ENCODE measurements at places on chromosomes 6 and 20.

GRCh38 chr6:135784507-135784906 lies 67.0 kb upstream of the PDE7B start:
- no peak for DNase-seq

- DNase-seq, result no peak
Observed at GRCh38 chr6:100482698-100483097, 18.0 kb upstream of the SIM1 start.

DNA sequence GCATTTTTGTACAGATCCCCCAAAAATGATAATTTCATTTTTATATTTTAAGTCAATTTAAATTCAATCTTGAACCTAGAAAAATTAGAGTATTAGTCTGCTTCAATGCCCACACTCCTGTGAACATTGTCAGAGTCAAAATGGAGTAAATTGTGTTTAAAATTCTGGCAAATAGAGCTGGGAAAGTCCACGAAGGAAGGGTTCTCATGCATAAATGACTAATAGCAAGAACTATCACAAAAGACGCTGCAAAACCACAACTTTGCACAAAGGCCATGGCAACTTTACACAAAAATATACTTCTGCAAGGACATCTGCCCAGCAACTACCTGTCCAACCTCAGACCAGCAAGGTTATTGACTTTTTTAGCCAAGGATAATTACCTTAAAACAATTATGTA lies 203.2 kb upstream of the SMLR1 start:
- DNase-seq, result no peak

DNA sequence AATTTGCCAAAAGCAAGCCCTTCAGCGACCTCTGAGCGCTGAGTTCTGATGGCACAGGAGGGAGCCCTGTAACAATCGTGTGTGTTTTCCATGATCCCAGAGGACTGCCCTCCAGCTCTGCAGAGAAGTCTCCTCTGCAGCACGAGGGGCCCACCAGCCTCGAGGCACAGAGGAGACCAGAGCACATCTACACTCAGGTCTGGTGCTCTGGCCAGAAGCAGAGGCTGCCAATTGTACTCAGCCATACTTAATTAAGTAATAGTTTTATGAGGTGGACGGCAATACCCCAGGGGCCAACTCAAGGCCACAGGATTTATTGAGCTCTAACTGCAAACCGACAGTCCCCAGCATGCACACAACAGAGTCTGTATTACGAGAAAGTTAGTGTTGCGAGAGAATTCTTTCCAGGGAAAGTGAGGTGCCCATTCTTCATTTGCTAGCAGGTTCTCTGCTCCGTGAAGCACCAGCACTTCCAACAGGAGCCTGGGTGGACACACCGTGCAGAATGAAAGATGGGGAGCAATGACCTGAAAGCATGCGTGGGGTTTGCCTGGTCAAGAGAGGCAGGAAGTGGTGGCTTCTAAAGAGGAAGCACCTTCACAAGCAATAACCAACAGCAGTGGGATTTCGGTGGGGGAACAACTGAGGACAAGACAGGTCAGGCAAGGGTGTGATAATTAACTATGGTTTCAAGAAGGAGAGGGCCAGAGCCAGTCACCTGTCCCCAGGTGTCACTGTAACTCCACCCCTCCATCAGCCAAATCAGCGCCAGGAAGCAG lies 92.8 kb upstream of the FOXC1 start:
- no peak for DNase-seq

GRCh38 chr20:37337208-37337991 lies 8.5 kb upstream of the SRC start:
- no peak for DNase-seq

DNA sequence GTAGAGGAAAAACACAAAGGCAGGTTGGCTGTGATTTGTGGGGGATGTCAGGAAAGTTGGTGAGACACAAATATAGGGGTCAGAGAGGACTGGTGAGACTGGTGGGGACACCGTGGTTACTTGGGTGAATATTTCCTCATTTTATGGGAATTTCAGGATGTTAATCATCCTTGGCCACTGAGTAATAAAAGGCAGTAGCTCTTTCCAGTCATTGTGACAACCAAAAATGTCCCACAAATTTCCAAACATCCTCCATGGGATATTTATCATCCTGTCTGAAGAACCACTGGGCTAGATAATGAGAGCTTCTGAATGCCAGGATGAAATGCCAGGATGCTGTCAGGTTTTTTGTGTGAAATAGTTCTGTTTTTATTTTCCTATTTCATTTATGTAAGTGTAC lies 374.1 kb downstream of the CD109 start:
- no peak for DNase-seq

GRCh38 chr6:41040101-41040939 lies 1.3 kb upstream of the UNC5CL start:
- DNase-seq, result no peak

DNA sequence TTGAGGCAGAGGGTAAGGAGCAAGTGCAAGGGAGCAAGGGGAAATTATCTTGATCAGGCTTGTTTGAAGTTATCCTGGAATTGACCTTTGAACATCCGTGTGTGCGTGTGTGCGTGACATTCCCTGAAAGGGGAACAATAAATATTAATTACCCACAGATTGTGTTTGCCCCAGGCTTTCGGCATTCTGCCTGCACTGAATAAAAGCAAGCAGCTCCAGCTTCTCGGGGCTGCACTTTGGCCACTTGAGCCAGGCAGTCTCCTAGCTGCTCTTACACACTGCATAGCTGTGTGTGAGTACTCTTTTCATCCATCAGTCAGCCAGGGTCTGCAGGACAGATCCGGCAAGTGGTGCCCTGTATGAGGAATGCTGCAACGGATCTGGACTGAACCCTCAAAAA lies 107.7 kb upstream of the BTN3A2 start:
- no peak for DNase-seq

GRCh38 chr6:1507251-1507650 lies 102.5 kb upstream of the FOXC1 start:
- DNase-seq, result no peak
